GDM1 (cell line): ENCODE measurements at places on chromosomes 6 and 20.

DNA sequence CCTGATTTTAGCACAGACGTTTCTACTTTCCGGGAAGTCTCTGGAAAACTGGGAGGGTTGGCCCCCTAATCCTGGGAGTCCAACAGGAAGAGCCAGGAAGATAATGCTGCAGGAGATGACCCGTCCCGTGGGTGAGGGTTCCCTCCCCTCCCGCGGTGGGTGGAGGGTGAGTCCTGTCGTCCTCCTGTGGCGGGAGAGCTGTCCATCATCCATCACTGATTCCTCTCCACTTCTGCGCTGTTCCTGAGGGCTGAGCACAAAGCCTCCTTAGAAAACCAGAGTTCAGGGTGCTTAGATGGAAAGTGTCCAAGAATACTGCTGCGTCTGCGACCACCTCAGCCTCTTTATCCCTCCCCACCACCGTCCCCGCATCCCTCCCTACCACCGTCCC is 6.1 kb upstream of the CCR6 start:
- DNase-seq: no peak

DNA sequence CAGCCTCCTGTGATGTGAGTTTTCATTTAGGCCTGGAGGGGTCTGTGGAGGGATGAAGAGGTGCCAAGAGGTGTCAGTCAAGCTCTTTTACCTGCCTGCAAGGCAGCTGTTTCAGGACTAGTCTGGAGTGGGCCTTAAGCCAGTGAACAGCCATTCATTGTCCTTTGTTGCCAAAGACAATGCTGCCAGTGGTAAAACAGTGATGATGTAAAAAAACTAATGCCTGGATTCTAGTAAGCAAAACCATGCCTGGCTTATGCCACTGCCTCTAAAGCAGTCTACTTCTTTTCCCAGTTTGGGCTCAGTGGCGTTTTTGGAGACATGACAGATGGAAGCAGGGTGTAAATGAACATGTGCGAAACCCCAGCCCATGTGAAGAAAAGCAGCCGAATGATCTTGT is 93.5 kb upstream of the KCNK16 start:
- no peak for DNase-seq

DNA sequence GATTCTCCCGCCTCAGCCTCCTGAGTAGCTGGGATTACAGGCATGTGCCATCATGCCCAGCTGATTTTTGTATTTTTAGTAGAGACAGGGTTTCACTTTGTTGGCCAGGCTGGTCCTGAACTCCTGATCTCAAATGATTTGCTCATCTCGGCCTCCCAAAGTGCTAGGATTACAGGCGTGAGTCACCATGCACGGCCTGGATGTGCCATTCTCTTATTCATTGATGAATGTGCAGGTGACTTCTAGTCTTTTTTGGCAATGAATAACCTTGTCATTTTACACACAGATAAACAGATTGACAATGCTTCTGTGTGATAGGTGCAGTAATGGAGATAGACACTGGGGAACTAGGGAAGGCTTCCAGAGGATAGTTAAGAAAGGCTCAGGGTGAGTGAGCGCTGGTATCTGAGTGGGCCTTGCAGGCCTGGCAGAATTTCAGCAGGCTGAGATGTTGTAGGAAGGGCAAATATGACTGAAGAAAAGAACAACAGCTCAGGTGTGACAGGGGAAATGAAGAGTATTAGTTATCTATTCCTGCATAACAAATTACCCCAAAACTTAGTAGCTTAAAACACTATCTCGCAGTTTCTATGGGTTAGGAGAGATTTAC is 23.3 kb downstream of the PPARD start:
- DNase-seq: no peak

DNA sequence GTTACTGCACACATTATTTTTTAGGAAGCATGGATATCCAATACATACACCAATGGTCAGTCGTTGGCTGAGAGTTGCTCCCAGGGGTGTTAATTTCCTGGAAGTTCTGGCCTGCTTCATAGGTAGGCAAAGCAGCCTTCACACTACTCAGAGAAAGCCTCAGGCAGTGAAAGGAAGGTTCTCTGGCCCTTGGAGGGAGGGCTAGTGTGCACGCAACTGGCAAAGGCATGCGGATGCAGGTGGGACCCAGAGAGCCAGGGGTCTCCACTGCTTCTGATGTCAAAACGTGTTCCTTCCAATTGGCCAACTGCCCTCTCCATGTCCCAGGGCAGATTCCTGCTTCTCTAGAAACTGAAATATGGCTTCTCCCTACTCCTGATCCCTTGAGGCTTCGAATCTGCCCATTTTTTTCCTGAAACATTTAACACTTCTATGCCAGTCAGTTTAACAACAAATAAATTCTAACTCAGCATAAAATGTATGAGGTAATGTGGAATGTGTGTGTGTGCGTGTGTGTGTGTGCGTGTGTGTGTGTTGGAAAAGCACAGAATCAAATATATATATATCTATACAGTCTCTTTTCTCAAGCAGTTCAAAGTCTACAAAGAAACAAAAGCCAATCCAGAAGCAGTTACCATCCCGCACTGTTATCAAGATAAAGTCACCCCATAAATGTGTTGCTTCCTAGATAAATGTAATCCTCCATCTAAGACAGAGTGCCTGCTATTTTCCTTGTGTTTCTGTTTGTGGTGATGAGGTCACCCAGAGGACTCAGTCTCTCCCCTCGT is 94.0 kb upstream of the HIVEP1 start:
- no peak for DNase-seq

DNA sequence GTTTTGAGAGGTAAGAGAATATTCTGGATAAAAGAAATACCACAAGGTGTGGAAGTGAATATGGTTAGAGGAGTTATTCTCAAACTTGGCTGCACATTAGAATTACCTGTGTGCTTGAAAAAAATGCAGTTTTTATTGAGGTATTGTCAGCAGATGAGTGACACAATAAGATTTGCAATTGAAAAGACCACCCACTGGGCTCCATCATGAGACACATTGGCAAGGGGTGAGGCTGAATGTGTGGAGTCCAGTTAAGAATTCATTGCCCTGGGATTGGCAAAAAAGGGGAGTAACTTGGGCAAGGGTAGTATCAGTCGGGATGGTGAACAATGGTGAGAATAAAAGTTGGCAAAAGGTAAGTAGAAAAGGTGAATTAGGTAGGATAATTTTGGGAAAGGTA is 63.5 kb downstream of the MEI4 start:
- DNase-seq: no peak

- no peak for DNase-seq
Observed at GRCh38 chr20:63791497-63792156, 39.4 kb downstream of the ZBTB46 start.

DNA sequence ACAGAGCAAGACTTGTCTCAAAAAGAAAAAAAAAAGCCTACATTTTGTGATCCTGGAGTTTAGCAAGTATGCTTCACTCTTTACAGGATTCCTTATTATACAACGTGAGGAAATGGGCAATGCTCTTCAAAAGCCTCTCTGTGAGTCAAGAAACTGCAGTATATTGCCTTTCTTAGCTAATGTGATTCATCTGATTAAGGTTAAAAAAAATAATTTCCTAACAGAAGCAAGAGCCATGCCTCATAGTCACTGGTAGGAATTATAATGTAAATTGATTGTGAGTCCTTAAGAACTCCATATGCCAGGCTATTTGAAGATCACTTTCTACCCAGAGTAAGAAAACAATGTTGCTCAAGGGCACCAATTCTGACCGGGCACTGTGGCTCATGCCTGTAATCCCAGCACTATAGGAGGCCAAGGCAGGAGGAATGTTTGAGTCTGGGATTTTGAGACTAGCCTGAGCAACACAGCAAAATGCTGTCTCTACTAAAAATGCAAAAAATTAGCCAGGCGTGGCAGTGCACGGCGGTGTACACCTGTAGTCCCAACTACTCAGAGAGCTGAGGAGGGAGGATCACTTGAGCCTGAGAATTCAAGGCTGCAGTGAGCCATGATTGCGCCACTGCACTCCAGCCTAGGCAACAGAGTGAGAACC is 43.3 kb downstream of the SLC26A8 start:
- DNase-seq: no peak

DNA sequence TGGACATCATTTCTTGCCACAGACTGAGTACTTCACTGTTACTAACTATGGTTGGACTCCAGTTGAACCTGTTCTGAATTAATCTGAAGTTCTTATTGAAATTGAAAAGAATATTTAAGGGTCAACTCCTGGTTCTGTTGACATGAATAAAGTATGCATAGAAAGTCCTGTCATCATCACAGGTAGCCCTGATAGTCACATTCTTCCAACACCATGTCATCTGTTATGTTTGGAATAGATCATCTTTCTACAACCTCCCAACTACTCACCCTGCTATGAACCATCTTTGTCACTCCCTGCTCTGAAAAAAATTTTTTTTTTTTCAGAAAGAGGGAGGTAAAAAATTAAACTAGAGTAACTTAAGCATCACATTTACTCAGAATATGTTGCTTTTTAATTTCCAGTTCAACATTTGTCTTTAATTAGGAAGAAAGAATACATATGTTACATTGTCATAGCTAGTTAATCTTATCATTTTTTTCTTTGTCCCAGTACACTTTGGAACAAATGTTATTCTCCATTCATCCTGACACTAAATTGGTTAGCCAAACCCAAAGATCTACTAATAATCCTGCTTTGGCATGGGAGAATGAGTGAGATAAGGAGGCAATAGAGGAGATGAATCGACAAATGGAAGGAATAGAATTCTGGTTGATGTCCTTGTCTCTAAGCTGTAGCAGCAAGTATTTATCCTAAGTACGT is 775.1 kb upstream of the NRSN1 start:
- no peak for DNase-seq

DNA sequence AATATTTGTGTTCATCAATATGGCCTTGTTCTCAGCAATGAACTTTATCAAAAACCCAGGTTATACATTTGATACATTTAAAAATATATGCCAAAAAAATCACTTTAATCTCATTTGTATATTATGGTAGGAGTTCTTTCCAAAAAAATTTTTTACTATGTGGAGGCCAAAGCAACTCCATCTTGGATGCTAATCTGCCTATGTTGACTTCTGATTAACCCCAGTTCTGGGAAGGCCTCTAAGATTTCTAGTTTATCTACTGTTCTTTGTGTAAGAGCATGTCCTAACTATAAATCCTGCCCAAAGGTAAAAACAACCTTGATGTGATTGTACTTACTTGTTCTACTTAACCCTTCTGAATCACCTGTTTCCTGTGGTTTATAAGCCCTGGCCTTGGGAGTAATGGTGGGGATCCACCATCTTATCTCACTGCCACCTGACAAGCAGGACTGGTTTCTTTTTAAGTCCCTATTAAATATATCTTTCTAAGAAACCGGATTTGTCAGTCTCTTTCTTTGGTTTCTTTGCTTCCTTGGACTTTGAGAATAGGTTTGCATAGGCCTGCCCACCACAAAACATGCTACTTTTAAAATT is 46.7 kb downstream of the RNGTT start:
- no peak for DNase-seq

GRCh38 chr6:108407904-108408827 is 113.3 kb downstream of the AFG1L start:
- no peak for DNase-seq

DNA sequence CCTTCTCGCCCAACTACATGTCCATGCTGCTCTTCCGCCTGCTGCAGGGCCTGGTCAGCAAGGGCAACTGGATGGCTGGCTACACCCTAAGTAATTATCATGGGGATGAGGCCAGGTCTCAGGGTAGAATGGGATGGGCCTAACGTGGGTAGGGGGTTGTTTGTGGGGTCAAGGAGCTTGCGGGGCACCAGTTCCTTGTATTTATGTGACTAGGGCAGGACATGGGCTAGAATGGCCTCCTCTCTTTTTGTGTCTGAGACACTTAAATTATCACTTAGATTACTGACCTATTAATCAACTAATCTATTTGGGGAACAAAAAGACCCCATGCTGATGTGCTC is 10.7 kb downstream of the SLC22A1 start:
- no peak for DNase-seq

- no peak for DNase-seq
Observed at GRCh38 chr6:2669067-2669700, 81.5 kb downstream of the MYLK4 start.

DNA sequence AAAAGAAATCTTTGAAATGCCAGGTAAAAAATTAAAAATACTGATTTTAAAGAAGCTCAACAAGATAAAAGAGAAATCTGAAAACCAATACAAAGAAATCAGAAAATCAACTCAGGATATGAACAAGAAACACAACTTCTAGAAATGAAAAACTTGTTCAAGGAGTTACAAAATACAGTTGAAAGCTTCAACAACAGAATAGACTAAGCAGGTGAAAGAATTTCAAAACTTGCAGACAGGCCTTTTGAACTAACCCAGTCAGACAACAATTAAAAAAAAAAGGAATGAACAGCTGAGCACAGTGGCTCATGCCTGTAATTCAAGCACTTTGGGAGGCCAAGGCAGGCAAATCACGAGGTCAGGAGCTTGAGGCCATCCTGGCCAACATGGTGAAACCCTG is 57.8 kb downstream of the PDSS2 start:
- no peak for DNase-seq

DNA sequence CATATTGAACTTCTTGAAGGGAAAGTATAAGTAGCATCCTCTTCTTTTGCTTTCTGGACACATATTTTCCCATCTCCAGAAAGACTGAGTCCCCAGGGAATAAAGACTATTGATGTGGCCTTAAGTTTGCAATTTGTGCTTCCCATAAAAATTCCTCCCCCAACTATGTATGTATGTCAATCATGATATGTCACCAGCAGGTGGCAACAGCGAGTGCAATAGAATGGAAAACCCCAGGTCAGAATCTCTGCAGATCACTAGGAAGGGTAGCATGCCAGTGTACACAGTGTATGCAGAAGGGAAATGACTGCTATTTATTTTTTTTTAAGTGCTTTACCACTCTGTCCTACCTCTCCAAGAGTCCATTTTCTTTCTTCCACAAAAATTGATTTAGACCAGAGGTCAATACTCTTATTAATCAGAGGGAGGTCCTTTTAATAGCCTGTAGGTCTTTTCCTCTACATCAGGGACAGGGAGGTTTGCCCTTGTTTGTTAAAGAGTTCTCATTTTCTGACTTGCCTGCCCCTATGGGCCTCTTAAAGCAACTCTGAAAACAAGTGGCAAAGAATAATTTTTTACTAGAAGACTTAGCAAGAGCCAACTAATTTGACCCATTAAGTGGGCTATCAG is 61.4 kb downstream of the BMP2 start:
- peak; percentile 12 for DNase-seq

DNA sequence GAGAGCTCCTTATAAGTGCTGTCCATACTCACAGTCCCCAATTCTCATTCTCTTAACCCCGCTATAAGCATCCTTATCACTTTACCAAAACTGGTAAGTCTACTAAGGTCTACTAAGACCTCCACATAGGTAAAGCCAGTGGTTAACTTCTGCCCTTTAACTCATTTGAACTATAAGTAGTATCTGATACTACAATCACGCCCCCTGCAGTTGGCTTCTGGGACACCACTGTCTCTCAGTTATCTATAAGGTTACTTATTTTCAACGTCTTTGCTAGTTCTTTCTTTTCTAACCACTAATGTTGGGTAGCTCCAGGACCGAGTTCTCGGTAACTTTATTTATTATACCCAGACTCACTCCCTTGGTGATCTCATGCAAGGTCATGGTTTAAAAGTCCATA is 142.6 kb downstream of the ARHGAP18 start:
- no peak for DNase-seq

- no peak for DNase-seq
Observed at GRCh38 chr6:148878683-148879082, 131.9 kb downstream of the UST start.

GRCh38 chr6:14038467-14039437 is 78.8 kb upstream of the CD83 start:
- DNase-seq: no peak

- no peak for DNase-seq
Observed at GRCh38 chr20:44106615-44107014, 80.4 kb downstream of the JPH2 start.

GRCh38 chr6:11974089-11974488 is 38.0 kb upstream of the HIVEP1 start:
- no peak for DNase-seq

- DNase-seq: no peak
Observed at GRCh38 chr20:297925-298775, 780 bp downstream of the ZCCHC3 start.
